CD14-positive monocyte (primary cell): ENCODE measurements at places on chromosomes 5 and 9.

DNA sequence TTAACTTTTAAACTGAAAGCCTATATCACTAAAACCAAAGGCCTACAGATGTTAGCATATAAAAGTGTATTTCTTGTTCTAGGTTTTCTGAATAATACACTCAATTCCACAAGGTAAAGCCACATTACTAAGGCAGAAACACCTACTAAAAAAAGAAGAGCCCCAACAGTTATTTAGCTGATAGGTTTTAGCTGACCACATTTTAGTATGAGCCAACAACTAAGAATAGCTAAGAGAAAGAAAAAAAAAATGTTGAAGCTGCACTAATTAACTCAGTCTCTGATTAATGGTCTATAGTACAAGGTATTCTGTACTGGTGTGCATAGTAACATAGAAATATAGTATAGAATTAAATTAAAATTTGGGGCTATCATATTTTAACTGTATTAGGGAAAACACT lies 23.5 kb downstream of the ZFR start:
- DNase-seq = no peak

- no peak for DNase-seq
These were observed 203.5 kb upstream of the HAPLN1 start for GRCh38 chr5:83924171-83924570.

- DNase-seq = no peak
These were observed 596 bp downstream of the SLC28A3 start for GRCh38 chr9:84339962-84340361.

DNA sequence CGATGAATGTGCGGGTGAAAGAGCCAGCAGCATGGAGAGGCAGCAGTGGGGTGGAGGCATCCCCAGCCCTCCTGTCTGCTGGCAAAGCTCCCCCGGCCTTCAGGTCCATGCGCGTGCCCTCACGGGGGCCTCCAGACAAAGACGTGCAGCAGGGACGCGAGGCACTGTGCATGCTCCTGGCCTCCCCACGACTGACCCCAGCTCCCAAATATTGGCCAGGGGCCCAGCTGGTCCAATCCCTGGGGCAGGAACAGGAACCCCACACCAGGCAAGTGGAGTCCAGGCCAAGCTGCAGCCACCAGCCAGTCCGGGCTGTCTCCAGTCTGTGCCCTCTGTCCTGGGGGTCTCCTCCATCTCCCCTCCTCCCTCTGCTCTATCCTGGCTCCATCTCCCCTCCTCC lies 33.5 kb upstream of the LRRC14B start:
- no peak for DNase-seq

GRCh38 chr5:56070851-56071465 lies 76.2 kb upstream of the IL6ST start:
- DNase-seq = peak; percentile 32

GRCh38 chr5:78553580-78554353 lies 94.8 kb downstream of the LHFPL2 start:
- no peak for DNase-seq

- no peak for DNase-seq
These were observed 246.7 kb upstream of the COX7C start for GRCh38 chr5:86371061-86371460.

- peak; percentile 81 for DNase-seq
These were observed 55.3 kb upstream of the EXOC3 start for GRCh38 chr5:387491-388265.

DNA sequence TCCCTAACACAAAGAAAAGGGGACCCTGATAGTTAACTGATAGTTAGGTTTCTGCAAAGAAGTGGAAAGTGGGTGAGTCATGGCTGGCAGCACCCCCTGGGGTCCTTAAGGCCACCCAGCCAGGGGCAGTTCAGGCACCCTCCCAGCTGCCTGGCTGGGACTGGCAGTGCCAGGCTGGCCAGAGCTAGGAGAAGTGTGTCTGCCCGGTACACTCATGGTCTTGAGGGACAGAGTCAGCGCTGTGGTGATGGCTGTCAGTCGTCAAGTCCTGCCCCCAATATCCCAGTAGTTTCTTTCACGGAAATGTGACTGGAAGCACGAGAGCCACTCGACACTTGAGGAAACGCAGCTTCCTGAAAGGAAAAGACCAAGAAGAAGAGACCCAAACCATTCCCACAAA lies 22.3 kb upstream of the CNOT6 start:
- DNase-seq = no peak

DNA sequence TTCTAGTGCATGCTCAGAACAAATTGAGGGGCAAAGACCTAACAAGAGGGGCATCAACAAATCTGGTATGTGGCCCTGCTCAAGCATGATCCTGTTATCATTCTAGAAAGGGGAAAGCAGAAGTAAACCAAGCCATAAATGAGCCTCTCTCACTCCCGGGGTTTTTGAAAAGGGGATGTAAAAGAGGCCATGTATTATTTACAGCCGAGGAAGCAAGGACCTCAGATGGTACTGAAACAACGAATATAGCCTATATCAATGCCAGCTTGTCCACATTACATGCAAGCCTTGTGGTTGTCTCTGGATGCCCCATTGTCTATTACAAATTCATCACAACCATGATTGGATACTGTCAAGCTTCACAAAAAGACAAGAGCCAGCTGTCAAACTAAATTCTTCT lies 211.3 kb downstream of the DCP2 start:
- DNase-seq = no peak

DNA sequence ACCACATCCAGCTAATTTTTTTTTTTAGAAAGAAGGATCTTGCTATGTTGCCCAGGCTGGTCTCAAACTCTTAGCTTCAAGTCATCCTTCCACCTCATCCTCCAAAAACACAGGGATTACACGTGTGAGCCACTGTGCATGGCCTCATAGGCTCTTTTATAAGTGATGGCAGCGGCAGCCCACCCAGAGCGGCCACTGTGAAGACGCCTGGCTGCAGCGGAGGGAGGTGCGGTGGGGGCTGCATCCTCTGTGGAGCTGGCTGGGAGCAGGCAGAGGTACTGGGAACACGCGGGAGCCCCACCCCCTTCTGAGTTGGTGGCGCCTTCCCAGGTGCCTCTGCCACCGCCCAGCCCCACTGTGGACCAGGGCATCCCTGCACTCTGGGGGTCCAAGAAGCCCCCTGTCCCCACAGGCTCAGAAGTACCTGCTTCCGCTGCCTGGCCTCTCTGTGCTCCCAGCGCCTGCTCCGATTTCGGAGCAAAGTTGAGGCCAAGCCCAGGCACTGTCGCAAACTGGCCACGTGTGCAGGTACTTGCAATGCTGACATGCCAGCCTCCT lies 16.9 kb upstream of the ECPAS start:
- no peak for DNase-seq

GRCh38 chr9:26656003-26656870 lies 236.4 kb downstream of the CAAP1 start:
- no peak for DNase-seq

GRCh38 chr9:129958796-129959195 lies 84.2 kb downstream of the FNBP1 start:
- DNase-seq = peak; percentile 61

DNA sequence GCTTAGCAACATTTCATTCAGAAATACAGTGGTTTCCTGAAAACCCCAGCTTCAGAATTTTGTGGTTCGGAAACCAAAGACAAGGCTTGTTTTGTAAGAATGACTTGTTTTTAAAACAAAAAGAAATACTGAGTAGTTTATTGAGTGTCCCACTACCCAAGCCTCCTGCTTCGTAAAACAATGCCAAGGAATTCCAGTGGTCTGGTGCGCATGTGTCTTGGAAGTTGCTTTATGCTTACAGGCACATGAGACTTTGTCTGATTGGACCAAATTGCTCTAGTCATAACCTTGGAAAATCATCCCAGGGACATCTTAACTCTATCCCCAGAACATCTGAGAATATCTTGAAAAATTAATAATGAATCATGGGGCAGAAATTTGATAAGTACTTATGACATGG lies 77.1 kb upstream of the FST start:
- no peak for DNase-seq

- no peak for DNase-seq
These were observed 29.3 kb downstream of the CDHR2 start for GRCh38 chr5:176578391-176578808.

DNA sequence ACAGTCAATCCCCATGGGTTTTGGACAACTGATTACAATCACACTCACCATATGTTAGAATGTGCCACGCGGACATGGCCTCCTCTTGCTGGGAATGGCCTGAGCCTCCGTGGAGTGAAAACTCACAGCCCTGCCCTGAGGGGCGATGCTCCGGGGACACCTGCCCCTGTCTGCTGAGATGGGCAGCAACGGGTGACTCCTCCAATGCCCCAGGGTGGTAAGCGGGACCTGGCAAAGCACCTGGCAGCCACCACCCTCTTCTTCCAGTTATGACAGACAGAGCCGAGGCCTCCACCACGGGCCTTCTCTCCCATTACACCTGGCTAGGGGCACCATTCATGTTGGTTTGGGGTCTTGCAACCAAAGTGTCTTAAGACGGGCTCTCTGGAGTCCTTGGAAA lies 94.9 kb upstream of the COL5A1 start:
- no peak for DNase-seq

- no peak for DNase-seq
These were observed 104.0 kb downstream of the EBF1 start for GRCh38 chr5:158995694-158996173.

- DNase-seq = no peak
These were observed 352.3 kb upstream of the CCNH start for GRCh38 chr5:87765009-87765408.

- DNase-seq = no peak
These were observed 3.4 kb upstream of the RXRA start for GRCh38 chr9:134322781-134323241.

DNA sequence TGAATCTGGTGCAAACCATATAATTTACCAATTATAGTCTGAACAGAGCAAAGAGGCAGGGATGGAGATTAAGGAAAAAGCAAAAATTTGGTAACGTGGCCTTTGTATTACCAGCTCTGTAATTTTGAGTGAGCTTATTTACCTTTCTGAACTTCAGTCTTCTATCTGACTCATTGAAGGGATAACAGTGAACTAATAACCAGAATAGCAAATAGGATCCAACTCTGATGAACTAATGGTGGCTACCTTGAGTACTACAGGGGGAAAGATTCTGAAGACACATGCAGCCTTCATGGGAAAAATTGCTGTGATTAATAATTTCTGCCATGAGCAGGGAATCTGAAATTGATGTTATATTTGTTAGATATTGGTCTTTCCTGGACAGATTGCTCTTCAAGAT lies 23.0 kb upstream of the LARP1 start:
- no peak for DNase-seq

GRCh38 chr5:53464722-53465121 lies 15.7 kb upstream of the FST start:
- DNase-seq = no peak
